ENCODE measurements at places on chromosomes 16 and 17. TPM values are rescaled to one million over a fixed set of nuclear protein-coding genes. Genes with fewer than 3 reads are reported as not detected.

GRCh38 chr17:76271669-76272540 is 6.8 kb downstream of the UBALD2 start:
- no peak for DNase-seq

The CA5A gene
- not detected for polyA plus RNA-seq

- DNase-seq: no peak
Measured at GRCh38 chr16:6189216-6189615, 1091.6 kb upstream of the EEF2KMT start.

DNA sequence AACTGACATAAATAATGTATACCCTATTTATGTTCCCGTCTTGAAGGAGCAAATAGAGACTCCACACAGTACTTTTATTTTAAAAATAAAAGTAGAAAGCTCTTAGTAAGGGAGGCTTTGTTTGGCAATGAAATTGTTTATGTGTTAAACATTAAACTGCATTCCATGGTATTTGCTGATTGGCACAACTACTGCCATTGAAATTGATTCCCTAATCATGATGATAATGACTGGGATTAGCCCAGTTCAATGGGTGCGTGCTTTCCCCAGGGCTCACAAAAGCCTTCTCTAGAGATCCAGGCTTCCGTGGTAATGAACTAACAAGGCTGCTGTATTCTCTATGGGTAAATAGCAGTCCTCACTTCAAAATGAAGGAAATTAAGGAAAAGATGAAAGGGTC is 67.5 kb downstream of the GPRC5B start:
- no peak for DNase-seq

- no peak for DNase-seq
Measured at GRCh38 chr17:39151943-39152818, 744 bp upstream of the PLXDC1 start.

- peak; percentile 53 for DNase-seq
Measured at GRCh38 chr17:1590029-1590746, 27.6 kb upstream of the PITPNA start.

GRCh38 chr16:74700116-74700437 is 585 bp downstream of the MLKL start:
- no peak for DNase-seq

GRCh38 chr17:7240375-7240774 is 1.1 kb upstream of the PHF23 start:
- no peak for DNase-seq

The KRTAP4-2 gene
- not detected for polyA plus RNA-seq

- DNase-seq: no peak
Measured at GRCh38 chr17:49922095-49922494, 46.9 kb upstream of the DLX4 start.

DNA sequence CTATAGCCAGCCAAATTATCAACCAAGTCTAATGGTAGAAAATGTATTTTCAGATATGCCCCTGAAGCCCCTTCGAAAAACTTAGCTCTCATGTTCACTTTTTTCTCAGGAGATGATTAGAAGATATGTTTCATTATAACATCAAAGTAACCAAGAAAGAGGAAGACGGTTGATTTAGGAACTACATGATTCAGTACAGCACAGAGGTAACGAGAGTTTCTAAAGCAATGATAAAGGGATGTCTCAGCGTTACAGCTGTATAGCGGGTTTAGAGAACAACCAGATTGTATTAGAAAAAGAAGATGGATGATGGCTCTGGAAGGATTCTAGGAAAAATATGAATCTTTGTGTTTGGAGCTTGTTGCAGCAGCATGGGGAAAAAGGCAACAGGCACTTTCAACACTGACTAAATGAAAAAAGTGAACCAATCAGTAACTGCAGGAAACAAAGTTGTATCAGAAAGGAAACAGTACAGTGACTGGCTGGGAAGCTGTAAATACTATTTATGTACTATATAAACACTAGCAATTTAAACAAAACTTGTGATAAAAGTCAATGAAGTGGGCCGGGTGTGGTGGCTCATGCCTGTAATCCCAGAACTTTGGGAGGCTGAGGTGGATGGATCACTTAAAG is 21.5 kb downstream of the MBTD1 start:
- no peak for DNase-seq

- DNase-seq: no peak
Measured at GRCh38 chr16:80788027-80788426, 16.4 kb downstream of the CDYL2 start.

GRCh38 chr16:2494616-2495015 is 19.1 kb upstream of the ATP6V0C start:
- no peak for DNase-seq

DNA sequence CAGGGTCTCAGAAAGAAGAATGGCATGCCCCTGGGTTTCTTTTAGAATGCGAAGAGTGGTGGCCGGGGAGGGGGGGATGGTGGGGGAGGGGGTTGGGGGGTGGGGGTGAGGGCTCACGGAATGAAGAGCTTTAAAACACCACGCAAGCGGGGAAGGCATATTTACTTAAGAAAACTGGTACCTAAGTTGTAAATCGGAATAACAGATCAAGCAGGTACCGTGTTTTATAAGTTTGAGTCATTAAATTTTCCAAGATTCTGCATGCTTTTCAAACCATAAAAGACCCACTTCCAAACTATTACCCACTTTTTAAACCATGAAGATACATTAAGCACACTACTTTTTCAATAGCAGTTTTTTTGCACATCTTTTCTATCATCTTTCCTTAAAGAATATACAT is 130.2 kb downstream of the STX8 start:
- DNase-seq: no peak

GRCh38 chr17:48102798-48103715 is 1.8 kb upstream of the CBX1 start:
- DNase-seq: no peak

The CDK5R1 gene
- polyA plus RNA-seq: 0.32 TPM

The YBX2 gene
- polyA plus RNA-seq: not detected

GRCh38 chr17:8053600-8053999 is 14.7 kb downstream of the ALOX15B start:
- DNase-seq: no peak

- no peak for DNase-seq
Measured at GRCh38 chr16:30875871-30876801, 17.7 kb downstream of the BCL7C start.

- no peak for DNase-seq
Measured at GRCh38 chr16:920717-921116, 50.1 kb downstream of the LMF1 start.

DNA sequence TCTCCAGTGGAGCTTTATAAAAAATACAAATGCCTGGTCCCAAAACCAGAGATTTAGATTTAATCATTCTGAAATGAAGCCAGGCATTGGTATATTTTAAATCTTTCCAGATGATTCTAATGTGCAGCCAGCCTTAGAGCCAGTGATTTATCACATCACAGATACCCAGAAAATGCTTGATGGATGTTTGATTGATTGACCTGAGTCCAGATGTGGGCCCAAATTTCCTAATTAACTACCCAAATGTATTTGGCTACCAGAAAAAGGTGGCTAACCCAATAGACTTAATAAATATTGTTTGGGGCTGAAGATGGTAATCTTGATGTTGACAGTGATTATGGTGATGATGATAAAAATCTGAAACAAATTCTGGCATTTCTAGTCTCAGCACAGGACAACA is 93.1 kb downstream of the ABCC12 start:
- no peak for DNase-seq

- DNase-seq: no peak
Measured at GRCh38 chr16:24713379-24713778, 16.1 kb upstream of the TNRC6A start.

The PRSS8 gene
- polyA plus RNA-seq: not detected

The TMEM220 gene
- polyA plus RNA-seq: 6.1 TPM

- DNase-seq: no peak
Measured at GRCh38 chr16:25155553-25156460, 44.3 kb downstream of the LCMT1 start.

DNA sequence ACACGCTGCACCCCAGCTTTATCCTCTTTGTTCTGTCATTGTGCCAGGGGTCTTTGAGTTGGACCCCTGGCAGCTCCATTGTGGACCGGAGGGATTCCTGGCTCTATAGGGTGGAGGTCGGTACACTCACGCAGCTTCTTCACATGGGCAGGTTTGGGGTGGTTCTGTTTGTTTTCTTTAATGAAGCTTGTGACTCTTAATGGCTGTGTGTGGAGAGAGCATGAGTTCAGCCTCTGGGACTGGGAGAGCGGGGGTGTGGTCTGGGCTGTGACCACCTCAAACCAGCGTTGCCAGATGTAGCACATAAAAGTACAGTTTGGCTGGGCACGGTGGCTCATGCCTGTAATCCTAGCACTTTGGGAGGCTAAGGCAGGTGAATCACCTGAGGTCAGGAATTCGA is 21.2 kb upstream of the NAGLU start:
- DNase-seq: no peak
